ENCODE measurements at places on chromosomes 16 and 17.

GRCh38 chr17:64006361-64007088 lies 8.4 kb downstream of the PRR29 start:
- DNase-seq: no peak

DNA sequence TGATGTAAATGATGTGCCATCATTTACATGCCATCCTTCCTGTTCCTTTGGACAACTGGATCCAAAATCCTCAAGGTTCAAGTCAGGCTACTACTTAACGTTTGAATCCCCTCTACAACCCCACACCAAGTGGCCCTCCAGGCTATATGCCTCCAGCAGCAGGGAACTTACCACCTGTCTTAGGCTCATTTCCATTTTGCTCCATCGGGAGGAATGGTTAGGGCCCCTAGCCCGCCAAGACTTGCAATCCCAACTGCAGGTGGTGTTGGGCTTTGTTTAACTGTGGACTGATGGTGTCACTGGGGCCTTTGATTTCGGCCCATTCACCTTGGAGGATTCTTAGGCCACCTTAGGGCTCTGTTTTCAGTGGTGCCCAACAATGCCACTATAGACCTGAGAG lies 9.7 kb downstream of the HNF1B start:
- DNase-seq: no peak

GRCh38 chr16:28182183-28182582 lies 29.6 kb downstream of the XPO6 start:
- no peak for DNase-seq

- no peak for DNase-seq
Observed at GRCh38 chr17:2649191-2649590, 55.7 kb downstream of the PAFAH1B1 start.

- DNase-seq: peak; percentile 40
Observed at GRCh38 chr17:2710803-2711607, 559 bp downstream of the CLUH start.

Data from NCI-H526 (cell line).